ENCODE measurements at places on chromosomes 16 and 17.

- peak; percentile 69 for DNase-seq
Measured at GRCh38 chr16:11315510-11315909, 29.7 kb upstream of the RMI2 start.

DNA sequence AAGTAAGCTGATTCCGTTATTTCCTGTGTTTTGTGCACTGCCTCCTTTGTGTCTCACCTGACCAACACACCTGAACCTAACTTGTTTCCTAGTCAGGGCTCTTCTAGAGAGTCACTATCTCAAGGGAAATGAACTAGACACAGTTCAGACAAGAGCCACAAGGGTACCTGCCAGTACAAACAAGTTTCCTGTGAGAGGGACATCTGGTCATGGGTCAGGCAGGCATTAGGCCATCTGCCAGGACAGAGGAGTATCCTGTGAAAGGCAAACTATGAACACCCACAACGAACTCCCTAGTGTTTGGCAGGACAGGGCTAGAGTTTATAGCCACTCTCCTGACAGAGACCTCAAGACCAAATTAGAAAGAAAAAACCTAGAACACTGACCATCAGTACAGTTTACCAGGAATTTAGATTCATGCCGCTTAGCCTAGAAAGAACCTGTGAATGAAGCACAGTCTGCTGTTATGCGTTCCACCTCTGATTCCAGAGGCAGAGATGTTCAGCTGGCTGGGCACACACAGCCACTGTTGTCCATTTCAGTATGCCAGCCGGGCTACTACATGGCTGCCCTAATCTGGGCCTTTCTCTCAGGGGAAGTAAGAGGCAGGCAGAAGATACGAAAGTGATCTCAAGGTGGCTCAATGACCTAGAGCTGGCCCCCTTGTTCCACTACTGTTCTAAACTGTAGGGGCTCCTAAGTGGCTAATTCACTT lies 20.7 kb upstream of the GLG1 start:
- no peak for DNase-seq

- no peak for DNase-seq
Measured at GRCh38 chr17:30812218-30813177, 12.0 kb downstream of the CRLF3 start.

- DNase-seq, result no peak
Measured at GRCh38 chr16:66899310-66899944, 19.1 kb downstream of the PDP2 start.

- DNase-seq, result no peak
Measured at GRCh38 chr17:30964876-30965275, 6.0 kb upstream of the RNF135 start.

- no peak for DNase-seq
Measured at GRCh38 chr16:49843758-49844157, 12.2 kb downstream of the ZNF423 start.

- no peak for DNase-seq
Measured at GRCh38 chr16:2857451-2858244, at the start of gene PRSS22. Gene PRSS22 (minus strand): TSS chr16:2858170. CDS start chr16:2858104, 66 bp downstream.

DNA sequence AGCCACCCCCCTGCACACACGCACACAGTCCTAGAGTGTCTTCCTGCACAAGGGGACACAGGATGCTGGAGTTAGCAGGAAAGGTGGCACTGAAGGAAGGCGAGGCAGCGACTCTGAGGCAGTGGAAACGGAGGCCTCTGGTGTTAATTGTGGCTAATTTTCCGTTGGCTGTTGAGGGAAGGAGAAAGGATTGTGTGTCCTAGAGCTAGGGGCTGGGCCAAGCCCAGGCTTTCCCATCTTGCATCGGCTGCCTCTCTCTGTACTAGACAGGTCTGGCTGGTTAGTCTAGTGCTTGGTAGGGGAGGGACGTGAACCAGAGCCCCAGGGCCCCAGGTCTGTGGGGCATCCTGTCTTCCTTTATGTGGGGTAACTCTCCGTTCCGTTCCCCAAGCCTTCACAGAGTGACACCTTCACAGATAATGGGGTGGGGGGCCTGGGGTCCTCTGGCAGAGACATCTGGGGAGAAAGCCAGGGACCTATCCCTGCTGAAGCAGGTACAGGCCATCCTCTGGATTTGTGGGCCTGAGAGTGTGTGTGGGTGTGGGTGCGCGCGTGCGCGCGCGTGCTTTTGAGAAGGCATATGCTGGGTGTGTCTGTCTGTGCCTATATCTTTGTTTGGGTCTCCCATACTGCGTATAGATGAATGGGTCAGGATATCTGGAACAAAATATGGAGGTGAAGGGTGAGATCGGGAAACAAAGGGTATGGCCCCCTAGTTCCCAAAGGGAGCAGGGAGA lies at the start of gene CHD3:
Gene CHD3, plus strand, starts transcription at position 606 of the 737 bp plus-strand sequence. CDS start 212 bp downstream, outside the sequence.
- peak; percentile 35 for DNase-seq

DNA sequence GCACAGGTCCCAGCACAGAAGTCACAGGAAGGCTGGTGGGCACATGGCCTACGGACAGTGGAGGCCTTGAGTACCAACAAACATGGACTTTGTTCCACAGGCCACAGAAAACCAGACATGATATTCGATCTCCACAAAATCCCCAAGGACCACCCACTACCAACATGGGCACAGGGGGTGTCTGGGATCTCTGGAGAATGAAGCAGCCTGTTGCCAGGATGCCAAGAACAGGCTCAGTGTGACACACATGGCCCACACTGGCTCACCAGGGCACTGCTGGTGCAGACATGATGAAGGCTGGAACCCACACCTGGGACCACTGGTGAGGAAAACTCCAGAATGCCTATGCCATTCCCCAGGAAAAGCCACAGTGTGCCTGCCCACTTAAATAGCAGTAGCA lies 120.2 kb downstream of the C16orf78 start:
- no peak for DNase-seq

DNA sequence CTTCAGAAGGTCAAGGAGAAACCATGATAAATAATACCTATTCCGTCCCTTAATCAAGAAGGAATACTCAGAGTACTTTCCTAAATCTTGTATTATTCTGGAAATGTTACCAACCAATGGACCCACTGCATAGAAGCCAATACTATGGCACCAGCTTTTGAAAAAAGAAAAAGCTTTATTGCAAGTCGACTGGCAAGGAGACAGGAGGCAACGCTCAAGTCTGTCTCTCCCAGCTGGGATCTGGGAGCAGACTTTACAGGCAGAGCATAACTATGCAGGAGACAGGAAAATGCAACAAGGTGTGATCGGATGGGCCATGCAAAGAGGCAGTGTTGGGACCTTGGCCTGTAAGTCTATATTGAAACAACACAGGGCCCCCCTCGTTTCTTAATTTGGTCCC lies 132.4 kb downstream of the CHD9NB start:
- peak; percentile 78 for DNase-seq

DNA sequence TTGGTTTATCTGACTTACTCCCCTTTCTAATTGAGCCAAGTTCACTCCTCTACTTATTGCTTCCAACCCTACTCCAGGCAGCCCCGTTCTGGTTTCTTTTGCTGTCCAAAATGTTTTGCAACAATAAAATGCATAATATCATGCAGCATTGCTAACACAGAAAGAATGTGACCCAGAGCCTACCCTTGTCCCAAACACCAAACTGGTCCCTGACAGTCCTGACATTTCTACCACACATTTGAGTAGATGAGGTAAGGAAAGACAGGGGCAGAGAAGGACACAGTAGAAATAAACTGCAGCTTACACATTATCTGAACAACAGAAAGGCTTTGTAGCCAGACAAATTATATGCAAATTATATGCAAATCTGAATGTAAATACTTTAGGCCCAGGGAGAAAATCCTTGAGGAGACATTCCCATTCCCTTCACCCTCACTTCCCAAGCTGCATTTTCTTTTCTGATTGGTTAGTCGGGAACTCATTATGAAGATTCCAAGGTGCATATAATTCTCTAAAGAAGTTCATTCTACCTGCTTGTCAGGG lies 31.6 kb downstream of the SOX9 start:
- DNase-seq, result no peak

DNA sequence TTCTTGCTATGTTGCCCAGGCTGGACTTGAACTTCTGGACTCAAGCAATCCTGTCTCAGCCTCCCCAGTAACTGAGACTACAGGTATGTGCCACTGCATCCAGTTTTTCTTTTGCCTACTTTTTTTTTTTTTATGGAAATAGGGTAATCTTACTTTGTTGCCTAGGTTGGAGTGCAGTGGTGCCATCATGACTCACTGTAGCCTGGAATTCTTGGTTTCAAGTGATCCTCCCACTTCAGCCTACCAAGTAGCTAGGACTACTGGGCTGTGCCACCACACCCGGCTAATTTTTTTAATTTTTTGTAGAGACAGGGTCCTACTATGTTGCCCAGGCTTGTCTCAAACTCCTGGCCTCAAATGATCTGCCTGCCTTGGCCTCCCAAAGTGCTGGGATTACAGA lies 10.0 kb downstream of the LRRC36 start:
- DNase-seq, result no peak

GRCh38 chr17:32627239-32627996 lies 140.6 kb downstream of the CDK5R1 start:
- peak; percentile 97 for DNase-seq

- DNase-seq, result peak; percentile 62
Measured at GRCh38 chr16:72560617-72561016, 388.7 kb upstream of the PMFBP1 start.

DNA sequence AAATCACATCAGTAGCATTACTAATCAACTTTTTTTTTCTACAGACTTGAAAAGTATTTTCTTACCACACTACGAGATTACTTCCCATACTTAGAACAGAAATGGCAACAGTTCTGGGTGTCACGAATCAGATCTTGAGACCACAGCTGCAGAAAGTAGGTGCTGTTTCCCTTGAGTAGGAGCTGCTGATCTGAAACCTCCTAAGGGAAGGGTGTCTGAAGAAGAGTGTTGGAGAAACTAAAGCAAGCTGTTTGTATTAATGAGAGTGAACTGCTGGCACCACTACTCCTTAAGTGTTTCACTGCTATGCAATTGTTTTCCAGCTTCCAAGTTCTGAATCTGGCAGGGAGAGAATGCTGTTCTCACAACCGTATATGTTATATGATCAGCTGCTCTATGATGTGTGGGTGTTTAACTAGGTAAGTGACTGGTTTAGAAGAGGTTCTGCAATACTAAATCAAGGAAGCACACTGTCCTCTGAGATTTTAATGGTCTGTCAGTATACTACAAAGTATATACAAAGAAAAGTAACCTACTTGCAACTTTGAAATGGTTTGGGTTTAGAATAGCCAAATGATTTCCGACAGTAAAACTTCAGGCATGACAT lies 3.3 kb downstream of the ZNF652 start:
- no peak for DNase-seq

DNA sequence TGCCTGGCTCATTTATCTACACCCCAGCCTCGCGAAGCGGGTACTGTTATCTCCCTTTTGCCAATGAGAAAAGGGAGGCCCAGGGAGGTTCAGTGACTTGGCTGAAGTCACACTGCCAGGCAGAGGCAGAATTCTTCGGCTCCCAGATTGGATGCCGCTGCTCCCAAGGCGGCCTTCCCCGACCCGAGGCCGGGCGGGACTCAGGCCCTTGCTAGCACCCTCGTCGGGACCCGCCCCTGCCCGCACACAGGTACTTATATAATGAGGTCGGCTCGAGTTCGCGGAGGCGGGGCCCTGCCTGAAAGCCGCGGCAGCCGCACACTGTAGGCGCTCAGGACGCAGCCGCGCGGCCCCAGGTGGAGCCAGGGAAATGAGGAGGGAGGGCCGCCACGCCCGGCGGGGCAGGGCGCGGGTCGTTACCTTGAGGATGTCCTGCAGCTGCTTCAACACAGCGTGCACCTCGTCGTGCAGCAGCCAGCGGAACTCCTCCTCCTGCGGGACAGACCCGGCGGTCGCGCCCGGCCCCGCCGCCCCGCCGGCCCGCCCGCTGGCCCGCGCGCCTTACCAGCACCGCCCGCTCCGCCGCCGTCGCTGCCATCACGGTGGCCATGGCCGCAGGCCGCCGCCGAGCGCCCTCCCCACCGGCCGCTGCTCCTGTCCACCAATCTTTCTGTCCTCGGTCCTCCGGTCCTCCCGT lies at the start of gene ROGDI:
Gene ROGDI, minus strand, starts transcription at position 672 of the 697 bp plus-strand sequence. Its CDS starts 62 bp downstream, at position 610.
- DNase-seq, result peak; percentile 74

GRCh38 chr17:75959051-75959838 lies 18.4 kb upstream of the FBF1 start:
- no peak for DNase-seq

DNA sequence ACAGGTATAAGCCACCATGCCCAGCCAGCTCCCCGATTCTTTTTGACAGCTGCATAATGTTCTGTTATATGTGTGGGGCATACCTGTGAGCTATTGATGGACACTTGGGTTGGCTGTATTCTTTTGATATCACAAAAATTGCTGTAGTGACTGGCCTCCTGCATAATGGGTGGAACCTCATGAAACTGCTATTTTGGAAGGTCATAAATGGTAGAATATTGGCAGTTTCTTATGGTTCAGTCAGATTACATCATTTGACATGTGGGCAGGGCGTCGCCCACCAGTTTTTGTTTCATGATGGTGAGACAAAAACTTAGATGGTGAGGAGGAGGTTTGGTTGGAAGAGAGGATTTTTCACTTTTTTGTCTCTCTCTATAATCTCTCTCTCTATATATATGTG lies 26.7 kb upstream of the POLR3E start:
- DNase-seq, result no peak

- no peak for DNase-seq
Measured at GRCh38 chr17:82177761-82178498, 34.7 kb downstream of the CCDC57 start.

GRCh38 chr16:67423611-67424260 lies 7.2 kb upstream of the HSD11B2 start:
- DNase-seq, result no peak

- DNase-seq, result no peak
Measured at GRCh38 chr17:73968680-73969079, 234.8 kb upstream of the RPL38 start.

- no peak for DNase-seq
Measured at GRCh38 chr17:50139185-50139783, 9.3 kb upstream of the SAMD14 start.

DNA sequence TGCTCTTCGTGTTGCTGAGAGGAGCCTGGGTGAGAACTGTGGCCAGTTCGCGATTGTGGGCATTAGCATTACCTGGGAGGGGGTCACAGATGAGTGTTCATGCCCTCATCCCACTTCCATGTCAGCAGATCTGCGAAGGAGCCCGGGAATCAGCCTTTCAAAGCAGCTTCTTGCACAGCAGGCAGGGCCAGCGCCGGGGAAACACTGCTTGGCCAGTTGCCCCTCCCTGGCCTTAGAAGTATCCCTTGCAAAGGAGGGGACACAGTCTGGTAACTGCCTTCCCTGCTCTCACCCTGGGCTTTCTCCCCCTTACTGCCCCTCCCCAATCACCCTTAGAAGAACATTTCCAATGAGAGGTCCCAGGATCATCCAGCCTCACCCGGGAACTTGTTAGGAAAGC lies 42.8 kb upstream of the FOXF1 start:
- DNase-seq, result no peak

All from brain (organoid and tissue), 16 donors.